NCI-H2029 (cell line): ENCODE measurements at places on chromosomes 1 and 21.

- no peak for DNase-seq
These were observed 33.5 kb downstream of the KCNC4 start for GRCh38 chr1:110243574-110243973.

DNA sequence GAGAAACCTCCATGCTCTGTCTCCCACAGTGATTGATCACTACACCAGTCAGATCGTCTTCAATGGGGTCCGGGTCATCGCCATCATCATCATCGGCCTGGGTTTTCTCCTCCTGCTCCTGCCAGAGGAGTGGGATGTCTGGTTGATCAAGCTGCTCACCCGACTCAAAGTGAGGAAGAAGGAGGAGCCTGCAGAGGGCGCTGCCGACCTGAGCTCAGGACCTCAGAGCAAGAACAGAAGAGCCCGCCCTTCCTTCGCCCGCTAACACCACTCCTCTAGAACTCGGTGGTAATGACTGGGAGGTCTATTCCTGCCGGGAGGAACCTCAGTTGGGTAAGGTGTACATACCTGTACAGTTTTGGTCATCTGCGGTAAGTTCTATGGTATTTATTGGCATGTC is 50.3 kb upstream of the COA6 start:
- DNase-seq: peak; percentile 23

DNA sequence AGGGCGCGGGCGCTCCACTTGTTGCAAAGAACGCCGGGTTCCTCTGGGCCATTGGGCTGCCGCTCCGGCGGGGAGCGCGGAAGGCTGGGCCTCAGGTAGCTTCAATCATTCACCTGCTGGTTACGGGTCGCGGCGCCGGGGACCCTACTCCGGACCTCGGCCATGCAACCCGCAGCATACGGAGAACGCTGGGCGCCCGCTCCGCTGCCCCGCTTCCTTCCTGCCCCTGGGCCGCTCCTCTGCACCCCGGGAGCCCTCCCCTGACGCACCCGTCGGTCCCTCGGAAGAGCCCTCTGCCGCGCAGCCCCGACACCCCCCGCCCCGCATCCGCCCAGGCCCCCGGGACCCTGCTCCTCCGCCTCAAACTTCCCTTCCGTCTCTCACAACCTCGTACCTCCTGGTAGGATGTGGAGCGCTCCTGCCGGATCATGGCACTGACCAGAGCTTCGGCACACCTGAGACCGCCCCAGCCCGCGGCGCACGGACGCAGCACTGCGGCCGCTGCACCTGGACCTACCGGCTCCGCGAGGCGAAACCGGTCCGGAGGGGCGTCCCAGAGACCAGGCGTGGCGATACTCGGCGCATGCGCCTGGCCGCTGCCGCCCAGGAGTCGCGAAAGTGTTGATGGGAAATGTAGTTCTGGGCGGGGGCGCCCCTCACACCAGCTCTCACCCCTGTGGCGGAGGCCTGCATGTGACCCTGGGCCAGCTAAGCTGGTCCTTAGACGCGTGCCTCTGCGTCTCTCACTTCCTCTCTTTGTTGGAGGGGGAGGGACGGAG is at the start of gene PACC1:
PACC1 (minus strand) TSS at position 559 of the 779 bp plus-strand sequence; CDS start at position 430, 129 bp downstream.
- DNase-seq: peak; percentile 76

DNA sequence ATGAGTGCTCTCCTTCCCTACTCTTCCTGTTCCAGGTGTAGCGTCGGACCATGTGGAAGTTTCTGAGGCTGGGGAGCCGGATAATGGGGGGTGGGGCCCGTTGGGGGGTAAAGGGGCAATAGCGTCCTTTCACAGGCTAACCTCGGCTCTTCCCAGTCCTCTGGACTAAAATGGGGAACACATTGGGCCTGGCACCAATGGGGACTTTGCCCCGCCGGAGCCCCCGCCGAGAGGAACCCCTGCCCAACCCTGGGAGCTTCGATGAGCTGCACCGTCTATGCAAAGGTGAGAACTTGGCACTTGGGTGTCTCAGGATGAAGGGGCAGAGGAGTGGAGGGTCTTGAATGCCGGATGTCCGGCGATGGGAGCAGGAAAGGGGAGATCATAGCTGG is 456 bp downstream of the TOMM40L start:
- no peak for DNase-seq

DNA sequence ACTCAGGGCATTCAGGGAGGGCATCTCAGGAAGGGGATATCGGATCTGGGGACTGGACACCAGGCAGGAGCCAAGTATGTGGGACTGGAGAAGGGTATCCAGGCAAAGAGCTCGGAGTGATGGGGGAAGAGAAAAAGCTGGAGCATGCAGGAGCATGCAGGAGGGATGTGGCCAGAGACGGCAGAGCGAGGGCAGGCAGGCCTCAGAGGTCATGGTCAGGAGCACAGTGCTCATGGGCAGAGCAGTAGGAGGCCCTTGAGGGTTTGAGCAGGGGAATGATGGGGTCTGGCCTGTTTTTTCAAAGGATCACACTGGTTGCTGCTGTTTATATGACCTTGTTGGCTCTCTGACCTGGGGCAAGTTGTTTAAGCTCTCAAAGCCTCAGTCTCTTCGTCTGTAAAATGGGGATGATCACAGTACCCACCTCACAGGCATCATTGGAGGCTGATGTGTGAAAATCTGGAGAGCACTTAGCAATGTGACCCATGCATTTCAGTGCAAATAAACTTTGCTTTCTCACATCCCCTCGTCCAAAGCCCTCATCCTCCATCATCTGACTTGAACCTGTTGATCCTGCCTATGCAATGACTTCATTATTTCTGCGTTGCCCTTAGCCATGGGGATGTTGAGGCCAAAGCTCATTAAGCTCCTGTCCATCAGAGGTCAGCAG is 273.1 kb downstream of the MATN1 start:
- DNase-seq: no peak

- no peak for DNase-seq
These were observed 532 bp downstream of the RALGPS2 start for GRCh38 chr1:178725466-178726086.

DNA sequence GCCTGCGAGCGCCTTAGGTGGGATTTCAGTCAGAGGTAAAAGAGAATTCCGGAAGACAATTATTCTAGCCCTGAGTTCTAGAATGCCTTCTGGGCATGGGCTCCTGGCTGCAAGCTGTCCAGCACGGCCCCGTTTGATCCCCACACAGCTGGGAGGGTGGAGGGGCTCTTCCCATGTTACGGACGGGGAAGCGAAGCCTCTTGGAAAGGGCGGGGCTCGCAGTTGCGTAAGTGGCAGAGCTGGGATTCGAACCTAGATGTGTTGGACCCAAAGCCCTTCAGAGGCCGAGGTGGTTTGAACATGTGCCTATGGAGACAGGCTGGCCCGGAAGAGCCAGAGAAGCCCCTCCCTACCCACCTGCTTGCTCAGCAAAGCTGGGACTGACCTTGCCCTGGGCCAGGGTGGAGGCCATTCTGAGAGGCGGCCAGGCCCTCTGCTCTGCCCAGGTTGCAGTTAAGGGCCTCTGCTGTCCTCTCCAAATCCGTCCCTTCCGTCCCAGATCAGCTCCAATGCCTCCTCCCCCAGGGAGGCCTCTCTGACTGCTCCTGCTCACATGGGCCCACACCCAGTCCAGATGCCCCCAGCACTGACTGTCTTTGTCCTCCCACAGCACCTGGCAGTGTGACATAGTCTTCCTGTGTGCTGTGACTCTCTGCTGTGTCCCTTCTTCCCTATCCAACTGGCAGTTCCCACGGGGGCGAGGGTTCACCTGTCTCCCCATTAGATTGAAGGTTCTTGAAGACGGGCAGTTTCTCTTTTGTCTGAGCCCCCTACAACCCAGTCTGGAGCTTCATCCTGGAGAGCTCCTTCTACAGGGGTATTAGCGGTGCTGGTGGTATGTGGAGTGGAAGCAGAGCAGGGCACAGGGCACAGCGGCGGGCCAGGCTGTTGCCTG is 1.2 kb upstream of the HSPB7 start:
- no peak for DNase-seq

DNA sequence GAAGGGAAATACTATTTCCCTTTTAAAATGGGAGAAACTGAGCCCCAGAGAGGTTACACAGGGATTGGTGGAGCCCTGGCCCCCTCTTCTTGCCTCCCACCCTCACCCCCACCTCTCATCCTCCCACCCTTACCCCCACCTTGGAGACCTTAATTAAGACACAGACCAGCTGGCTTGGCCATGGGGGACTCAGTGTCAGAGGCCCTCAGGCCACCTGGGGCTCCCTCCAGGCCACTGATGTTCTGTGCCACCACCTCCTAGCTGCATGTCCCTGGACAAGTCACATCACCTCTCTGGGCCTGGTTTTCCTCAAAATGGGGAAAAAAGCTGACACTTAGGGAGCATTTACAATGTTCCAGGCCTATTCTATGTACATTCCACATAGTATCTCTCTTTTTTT is 51.5 kb downstream of the SDC3 start:
- DNase-seq: no peak

DNA sequence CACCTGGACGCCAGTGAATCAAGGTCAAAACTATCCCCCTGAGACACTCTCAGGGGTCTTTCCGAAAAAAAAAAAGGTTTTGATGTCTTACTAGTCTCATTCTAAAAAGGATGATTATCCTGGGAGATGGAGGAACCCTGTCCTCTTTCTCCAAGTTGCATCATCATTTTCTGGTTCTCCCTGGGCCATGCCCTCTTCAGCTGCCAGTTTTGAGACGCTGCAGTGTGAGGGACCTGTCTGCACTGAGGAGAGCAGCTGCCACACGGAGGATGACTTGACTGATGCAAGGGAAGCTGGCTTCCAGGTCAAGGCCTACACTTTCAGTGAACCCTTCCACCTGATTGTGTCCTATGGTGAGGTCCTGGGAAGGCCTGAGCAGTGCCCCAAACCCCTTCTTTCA is 3.5 kb downstream of the FCRLA start:
- DNase-seq: no peak

GRCh38 chr1:204377800-204378668 is 18.3 kb upstream of the PLEKHA6 start:
- DNase-seq: no peak

GRCh38 chr1:246793356-246793896 is 69.2 kb downstream of the SCCPDH start:
- no peak for DNase-seq

DNA sequence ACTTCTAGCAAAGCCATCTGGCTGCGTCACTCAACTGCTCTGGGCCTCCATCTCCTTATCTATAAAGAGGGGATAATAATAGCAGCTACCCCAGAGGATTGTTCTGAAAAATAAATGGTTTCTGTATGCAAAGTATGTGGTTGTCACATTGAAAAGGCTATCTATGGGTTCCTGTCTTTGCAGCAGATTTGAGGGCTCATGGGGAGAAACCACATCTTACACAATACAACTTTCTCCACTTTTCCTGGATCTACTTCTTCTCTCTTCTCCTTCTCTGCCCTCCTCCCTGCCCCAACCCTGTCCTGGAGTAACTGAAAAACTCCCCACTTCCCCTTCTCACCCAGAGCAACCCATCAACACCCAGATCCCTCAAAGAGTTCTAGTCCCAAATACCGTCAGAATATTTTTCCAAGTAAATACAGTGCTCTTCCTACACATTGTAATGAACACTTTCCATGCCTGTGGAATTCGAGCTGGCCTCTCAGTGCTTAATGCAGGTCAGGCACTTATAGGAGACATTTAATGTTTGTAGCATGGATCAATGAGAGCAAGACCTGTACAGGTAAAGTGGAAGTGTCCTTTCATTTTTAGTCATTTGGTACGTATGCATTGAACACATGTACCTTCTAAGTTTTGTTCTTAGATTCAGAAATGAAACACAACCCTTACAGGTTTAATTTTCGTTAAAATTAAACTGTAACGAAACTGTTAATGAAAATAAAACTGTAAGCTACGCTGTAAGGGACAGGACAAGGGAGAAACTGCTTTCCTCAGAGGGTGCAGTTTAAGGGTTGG is 131.9 kb downstream of the AK5 start:
- no peak for DNase-seq

DNA sequence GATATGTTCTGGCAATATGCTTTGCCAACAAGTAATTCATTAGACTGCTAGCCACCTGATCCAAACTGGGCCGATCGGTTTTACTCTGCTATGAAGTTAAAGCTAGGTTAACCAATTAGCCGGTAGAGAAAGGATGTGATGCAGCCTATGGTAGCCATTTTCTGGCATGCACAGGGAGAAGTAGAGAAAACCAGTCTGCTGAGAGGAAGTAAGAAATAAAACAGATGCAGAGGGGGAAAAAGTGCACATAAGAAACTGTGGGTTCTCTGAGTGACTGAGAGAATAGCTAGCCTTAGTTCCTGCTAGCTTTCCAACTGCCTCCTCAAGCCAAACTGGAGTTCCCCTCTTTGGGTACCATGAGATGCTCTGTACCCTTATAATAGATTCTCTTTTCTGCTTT is 52.8 kb downstream of the ARID4B start:
- DNase-seq: no peak

- DNase-seq: no peak
These were observed 9.3 kb upstream of the ITGB2 start for GRCh38 chr21:44929799-44930542.

GRCh38 chr21:32474179-32475059 is 61.9 kb downstream of the EVA1C start:
- no peak for DNase-seq

DNA sequence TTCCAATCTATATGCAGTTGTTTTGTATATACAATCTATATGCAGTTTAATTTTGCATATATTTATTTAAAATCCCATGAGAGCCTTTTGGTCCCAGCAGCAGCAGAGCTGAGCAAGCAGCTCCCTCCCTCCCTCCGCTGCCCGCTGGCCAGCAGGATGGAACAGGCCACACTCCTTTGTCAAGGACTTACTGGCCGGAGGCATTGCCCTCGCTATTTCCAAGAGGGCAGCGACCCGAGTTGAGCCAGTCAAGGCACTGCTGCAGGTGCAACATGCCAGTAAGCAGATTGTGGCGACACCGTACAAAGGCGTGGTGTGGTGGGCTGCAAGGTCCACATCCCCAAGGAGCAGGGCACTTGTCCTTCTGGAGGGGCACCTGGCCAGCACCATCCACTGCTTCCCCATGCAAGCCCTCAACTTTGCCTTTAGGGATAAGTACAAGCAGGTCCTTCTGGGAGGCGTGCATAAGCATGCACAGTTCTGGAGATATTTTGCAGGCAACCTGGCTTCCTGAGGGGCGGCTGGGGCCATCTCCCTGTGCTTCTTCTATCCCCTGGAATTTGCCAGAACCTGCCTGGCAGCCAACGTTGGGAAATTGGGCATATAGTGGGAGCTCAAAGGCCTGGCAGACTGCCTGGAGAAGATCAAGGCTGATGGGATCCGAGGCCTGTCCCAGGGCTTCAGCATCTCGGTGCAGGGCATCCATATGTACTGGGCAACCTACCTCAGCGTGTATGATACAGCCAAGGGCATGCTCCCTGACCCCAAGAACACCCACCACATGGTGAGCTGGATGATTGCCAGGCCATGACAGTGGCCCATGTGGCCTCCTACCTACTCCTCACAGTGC is 92.2 kb downstream of the OSBPL9 start:
- no peak for DNase-seq

GRCh38 chr1:17281775-17282181 is 26.2 kb upstream of the PADI4 start:
- DNase-seq: no peak

DNA sequence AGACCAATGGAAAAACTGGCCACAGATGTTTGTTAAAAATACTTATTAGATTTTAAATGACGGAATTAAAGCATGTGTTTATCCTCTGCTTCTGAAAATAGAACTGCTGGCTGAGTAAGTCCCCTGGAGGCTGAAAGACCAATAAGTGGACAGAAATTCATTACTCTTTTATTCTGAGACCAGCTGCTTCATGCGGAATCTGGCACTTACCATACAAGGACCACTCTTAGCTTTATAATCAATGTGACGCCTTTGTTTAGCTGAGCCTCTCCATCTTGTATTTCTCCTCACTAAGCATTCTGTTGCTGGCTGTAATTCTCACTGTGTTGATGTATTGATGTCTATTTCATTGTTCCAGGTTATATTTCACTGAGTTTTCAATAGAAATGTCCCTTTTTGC is 6.3 kb upstream of the EXO1 start:
- no peak for DNase-seq

GRCh38 chr1:89351597-89352311 is 12.1 kb upstream of the GBP6 start:
- peak; percentile 61 for DNase-seq

GRCh38 chr1:3775490-3776230 is 3.1 kb downstream of the SMIM1 start:
- no peak for DNase-seq
